Activated CD4-positive, alpha-beta T cell treated with anti-CD3 and anti-CD28 coated beads, Interleukin-2, Interleukin-4, amounts not matched to agents 100 ng/mL and 50 ng/mL, durations not matched to agents 16 hours and 8 hours (primary cell): ENCODE measurements at places on chromosomes 12 and 14.

DNA sequence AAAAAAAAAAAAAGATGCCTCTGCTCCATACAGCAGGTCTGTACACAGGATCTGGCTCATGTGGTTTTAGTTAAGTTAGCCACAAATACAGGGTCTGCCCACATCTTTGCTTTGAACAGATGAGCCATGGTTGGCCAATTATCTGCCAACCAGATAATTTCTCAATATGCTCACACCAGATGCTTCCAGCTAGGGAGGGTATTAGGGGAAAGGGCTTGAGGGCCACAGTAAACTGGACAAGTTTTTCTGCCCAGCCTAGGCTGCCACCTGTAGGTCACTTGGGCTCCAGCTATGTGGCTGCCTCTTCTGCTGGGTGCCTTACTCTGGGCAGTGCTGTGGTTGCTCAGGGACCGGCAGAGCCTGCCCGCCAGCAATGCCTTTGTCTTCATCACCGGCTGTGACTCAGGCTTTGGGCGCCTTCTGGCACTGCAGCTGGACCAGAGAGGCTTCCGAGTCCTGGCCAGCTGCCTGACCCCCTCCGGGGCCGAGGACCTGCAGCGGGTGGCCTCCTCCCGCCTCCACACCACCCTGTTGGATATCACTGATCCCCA lies 776 bp downstream of the RDH5 start:
- no peak for DNase-seq

GRCh38 chr14:42628602-42629001 lies 1021.9 kb downstream of the LRFN5 start:
- DNase-seq, result no peak

DNA sequence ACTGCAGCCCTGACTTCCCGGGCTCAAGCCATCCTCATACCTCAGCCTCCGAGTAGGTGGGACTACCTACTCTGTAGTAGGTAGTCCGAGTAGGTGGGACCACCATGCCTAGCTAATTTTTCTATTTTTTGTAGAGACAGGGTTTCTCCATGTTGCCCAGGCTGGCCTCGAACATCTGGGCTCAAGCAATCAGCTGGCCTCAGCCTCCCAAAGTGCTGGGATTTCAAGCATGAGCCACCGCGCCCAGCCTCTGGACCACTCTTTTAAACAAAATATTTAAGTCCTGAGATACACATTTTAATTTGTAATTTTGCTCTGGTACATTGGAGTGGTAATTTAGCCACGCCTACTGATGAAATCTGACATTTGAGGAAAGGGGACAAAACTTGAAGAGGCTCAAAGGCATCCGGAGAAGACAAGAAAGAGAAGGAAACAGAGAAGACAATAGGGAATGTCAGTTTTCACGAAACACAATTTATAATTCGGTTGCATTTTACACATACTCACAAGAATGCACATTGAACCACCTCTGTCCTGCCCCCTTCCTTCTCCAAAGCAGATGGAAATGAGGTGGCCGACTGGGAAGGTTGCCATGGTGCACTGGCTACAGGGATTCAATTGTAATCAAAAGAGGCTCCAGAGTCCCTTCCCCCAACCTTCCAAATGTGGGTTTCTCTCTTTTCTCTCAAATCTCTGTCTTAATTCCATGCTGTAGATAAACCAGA lies 9.7 kb upstream of the TUBA1A start:
- no peak for DNase-seq

DNA sequence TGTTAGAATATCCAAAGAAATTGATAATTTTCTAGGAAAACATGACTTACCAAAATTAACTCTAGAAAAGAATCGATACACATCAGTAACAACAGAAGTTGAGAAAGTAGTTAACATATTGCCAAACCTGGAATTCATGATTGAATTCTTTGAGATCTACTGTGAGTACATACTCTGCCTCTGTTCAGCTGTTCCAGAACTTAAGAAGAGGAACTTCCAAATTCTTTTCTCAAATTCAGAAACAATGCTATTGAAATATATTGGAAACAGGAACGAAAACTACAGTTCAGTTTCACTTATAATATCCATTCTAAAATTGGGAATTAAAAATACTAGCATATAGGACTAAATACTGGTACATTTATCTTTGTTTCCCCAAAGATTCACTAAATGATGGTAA lies 57.9 kb downstream of the MARK3 start:
- DNase-seq, result no peak

- DNase-seq, result no peak
Observed at GRCh38 chr12:132835076-132836025, 6.7 kb upstream of the GOLGA3 start.

- no peak for DNase-seq
Observed at GRCh38 chr12:108400056-108400455, 60.9 kb upstream of the CMKLR1 start.

GRCh38 chr14:20905676-20906075 lies 14.5 kb downstream of the RNASE3 start:
- no peak for DNase-seq

DNA sequence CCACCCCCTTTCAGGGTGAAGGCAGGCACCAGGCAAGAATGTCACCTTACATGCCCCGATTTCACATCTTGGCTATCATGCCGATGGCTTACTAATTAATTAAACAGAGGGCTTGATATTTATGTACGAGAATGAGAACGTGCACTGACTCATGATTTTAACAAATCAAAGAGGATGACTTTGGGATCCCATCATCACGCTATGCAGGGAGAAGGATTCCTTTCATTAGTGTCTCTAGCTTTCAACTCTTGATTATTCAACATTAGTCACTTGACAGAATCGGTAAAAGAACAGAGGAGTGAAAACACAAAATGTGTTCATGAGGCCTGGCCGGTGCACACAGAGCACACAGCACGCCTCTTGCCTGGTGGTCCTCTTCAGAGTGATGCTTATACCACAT lies 80.6 kb downstream of the PRKAB1 start:
- DNase-seq, result no peak

DNA sequence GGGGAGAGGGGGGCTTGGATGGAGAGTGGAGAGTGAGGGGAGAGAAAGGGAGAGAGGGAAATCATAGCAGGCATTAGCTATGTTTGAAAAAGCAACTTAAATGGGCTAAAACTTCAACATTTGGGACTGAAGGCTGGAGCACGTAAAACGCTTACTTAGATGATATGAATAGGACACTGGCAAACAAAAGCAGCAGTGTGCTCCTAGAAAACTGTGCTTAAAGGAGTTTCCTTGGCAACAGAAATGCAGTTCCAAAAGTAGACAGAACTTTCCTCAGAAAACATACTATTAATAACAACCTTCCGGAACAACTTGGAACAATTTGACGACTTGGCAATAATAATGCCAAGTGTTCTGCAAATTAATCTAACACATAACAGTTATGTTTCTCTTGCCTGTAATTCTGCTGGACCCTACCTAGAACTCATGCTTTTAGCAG lies 235.5 kb upstream of the NPAS3 start:
- DNase-seq, result no peak

DNA sequence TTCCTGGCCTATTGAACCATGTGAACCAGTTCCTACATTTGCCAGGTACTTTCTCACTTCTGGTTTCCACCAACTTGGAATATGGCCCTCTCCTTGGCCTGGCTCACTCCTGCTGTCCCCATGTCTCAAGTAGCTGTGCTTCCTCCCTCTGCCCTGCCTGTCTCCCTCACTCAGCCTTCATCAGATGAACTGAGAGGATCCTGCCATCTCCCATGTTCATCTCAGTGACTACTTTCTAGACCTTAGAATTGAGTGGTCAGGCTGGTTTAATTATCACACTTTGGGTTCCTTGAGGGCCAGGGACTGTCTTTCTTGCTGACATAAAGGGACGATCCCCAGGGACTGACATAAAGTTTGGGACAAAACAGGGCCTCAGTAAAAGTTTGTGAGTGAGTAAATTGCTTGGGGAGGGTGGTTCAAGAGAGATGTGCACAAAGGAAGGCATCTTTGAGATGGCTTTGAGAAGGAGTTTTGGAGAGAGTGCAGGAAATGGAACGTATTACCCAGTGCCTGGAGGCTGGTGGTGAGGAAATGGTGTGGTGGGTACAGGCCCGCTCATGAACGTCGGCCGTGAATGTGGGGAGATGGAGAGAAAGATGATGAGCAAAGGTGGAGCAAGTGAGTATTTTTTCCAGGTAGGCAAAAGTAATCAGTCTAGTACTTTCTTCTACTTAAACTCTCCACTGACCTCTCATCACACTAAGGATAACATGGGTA lies 20.8 kb downstream of the DYRK2 start:
- no peak for DNase-seq

GRCh38 chr14:101119830-101120571 lies 216.5 kb upstream of the RTL1 start:
- no peak for DNase-seq

DNA sequence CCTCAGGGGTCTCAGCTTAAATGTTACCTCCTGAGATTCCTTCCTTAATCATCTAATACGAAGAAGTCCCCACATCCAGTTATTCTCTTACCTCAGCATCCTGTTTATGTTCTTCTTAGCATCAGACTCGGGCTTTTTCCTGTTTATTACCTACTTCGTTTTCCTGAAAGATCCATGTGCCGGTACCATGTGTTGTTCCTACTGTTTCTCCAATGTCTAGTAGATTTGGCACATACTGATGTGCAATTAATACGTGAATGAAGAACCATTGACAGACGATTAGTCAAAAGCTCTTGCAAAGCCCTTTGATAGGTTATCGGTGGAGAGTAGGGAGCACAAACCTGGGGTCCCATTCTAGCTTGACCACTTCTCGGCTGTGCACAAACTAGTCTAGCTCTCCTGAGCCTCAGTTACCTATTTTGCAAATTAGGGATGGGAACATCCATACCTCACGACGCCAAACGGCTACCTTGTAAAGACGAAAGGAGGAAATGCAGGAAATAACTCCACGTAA lies 735 bp upstream of the MAPKAPK5 start:
- no peak for DNase-seq

DNA sequence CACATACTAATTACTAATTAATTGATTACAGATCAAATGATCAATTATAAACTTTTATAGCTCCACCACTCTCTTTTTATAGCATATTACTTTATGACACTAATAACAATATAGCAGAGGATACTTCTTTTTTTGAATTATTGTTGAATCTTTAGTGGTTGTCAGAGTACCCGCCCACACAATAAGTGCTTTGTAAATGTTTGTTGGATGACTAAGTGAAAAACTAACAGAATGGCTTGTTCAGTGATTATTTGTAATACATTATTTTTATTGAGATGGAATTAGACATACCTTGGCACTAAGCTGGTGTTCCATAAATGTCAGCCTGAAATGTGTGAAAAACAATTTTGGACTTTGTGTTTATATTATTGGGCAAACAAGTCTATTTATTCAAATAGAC lies 670.5 kb upstream of the ATXN7L3B start:
- no peak for DNase-seq

- DNase-seq, result no peak
Observed at GRCh38 chr12:41930866-41931437, 213.7 kb downstream of the GXYLT1 start.

- DNase-seq, result peak; percentile 40
Observed at GRCh38 chr12:93766796-93767523, 89.8 kb downstream of the CRADD start.

DNA sequence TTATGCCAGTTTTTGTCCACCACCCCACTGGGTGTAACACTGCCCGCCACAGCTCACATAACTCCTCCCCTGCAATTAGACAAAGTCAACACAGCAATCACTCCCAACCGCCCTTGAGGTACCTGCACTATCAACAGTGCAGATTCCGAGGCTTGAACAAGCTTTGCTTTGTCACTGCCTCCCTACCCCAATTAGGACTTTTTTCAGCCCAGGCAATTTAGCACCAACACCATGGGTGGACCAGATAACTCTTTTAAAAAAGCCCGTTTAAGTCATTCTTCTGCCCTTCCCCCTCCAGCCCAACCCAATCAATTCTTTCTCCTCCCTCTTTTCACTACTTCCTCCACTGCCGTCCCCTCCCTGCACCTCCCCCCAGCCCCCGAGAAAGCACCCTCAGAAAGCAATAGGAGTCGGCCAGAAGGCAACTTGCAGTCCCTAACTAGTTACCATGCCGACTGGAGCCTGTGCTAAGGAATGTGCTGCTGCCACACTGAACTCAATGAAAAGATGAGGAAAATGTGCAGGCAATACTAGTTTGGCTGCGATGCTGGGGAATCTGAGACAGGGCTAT lies 45.7 kb upstream of the OTX2 start:
- no peak for DNase-seq

DNA sequence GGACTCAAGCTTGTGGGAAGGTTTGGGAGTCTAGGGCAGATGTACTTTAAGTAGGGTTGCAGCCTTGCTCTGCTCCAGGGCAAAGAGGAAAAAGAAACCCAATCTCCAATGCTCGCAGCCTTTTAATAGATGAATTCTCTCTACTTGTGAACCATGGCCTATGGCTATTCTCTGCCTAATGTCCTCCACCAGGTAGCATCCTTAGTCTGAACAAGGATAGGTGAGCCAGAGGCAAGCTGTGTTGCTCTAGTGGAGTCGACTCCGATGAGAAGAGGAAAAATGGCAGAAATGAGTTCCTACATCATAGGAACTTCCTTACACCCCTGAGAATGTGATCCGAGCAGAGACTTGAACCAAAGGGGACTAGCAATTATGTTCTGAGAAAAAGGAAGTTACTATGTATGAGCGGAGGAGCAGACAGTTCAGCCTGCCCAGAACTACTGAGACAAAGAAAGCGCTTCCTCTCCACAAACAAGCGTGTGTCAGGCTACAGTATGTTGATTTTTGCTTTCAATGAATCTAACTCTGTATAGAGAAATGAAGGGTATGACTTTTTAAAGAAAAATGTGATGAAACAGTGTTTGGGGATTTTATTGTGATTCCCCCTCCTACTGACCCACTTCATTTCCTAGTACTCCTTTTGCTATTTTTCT lies 153.6 kb upstream of the ARID2 start:
- DNase-seq, result no peak

- peak; percentile 46 for DNase-seq
Observed at GRCh38 chr12:125773033-125773640, 707.9 kb downstream of the AACS start.

DNA sequence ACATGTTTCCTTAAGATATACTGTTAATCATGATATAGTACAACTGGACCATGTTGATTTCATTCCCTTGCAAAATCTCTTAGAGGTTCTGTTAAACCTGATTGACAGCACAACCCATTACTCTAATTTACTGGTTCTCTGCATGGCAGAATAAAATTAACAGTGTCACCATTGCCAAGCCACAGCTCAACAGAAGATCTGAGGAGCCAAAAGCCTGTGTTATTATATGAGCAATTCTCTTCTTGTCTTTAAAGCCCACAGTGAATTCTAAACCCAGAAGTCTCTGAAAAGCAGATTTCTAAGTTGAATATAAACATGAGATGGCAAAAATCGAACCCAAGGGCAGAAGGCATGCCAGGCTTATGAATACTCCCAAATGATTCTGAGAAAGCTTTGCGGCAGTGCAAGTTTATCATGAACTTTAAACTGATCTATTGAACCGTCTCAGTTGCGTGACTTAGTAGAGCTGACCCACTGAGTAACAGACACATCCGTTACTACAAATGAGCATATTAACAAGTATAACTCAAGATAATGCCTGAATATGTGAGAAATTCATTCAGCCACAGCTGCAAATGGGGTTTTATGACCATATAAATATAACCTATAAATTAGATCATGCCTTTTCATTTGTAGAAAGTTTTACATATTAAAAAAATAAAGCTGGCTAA lies 78.2 kb downstream of the IPO8 start:
- no peak for DNase-seq
